ENCODE measurements at places on chromosomes 7 and 10. TPM values are rescaled to one million over a fixed set of nuclear protein-coding genes. Genes with fewer than 3 reads are reported as not detected.

Gene PVRIG
- 0.67 TPM for total RNA-seq

Gene LRGUK
- 0.95 TPM for total RNA-seq

Gene TMEM196
- total RNA-seq = 1.6 TPM

Gene SLC16A9
- 1.7 TPM for total RNA-seq

Gene BTBD16
- 0.14 TPM for total RNA-seq

Gene MYO3A
- 0.42 TPM for total RNA-seq

Gene SUN3
- not detected for total RNA-seq

Gene PON3
- total RNA-seq = 0.90 TPM

Gene SUN1
- 132 TPM for total RNA-seq

Gene EEPD1
- 9.7 TPM for total RNA-seq

DNA sequence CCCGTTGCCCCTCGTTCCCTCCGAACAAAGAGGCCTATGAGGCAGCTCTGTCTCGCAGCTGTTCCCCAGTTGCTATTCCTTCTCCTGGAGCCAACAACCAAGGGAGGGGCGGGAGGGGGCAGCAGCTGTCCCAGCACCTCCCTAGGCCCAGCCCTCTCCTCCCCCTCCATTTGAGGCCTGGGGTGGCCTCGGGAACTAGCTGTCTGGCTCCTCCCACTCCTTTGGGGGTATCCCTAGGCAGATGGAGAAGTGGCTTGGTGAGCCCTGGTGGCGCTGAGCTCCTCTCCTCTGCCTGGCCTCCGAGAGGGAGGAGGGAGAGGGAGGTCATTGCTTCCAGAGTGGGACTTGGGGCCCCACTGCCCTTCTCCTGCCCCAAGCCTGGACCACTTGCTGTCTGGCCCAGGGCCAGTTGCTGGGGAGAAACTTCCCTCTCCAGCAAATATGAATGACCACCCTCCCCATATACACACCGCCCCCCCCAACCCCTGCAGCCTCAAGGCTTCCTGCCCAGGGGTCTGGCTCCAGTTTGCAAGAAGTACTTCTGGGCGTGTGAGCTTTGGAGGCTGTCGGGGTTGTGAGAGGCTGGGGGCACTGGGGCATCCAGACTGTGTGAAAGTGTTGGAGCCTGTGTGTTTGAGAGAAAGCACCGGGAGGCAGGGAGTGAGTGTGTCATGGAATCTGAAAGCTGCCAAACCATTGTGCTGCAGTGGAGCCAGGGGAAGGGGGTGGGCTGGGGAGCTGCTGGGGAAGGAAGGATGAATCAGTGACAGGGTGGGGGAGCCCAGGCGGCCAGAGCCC is 3.1 kb downstream of the FLNC start:
- DNase-seq = peak; percentile 89

GRCh38 chr10:70918851-70919530 is 30.6 kb upstream of the PCBD1 start:
- DNase-seq = no peak

DNA sequence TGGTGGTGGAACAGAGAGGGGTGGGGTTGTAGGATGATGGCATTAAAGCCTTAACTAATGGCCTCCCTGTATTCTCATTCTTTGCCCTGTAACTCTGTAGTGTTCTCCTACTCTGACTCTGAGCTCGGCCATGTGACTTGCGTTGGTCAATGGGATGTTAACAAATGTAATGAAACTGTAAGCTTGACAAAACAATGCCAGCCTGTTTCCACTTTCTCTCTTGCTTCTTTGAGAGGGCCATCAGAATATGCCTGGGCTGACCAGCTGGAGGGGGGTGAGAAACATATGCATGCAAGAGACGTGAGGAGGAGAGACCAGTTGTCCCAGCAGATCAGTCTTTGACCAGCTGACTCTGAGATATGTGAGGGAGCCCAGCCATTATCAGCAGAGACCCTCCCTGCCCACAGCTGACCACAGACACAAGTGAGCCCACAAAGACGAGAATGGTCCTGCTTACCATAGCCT is 100.6 kb downstream of the ICA1 start:
- no peak for DNase-seq

DNA sequence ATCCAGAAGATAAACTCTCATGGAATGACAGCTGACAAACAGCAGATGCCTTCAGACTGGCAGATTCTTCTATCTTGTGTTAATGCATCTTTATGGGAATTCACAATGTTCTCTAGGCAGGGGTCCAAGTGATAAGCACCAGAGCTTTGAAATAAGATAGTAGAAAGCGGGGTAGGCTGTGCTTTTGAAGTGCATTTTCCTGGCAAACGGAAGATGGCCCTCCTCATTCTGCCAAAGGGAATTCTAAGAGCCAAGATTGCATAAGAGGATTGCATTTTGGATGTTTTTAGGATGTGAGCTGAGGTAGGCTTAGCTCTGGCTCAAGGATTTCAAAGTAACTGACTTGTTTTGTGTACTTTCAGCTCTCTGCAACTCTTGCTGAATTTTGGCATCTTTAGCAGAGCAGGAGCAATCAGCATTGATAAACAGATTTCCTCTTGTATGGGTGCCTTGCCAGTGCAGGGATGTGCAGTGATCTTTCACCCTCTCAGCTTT is 298.5 kb upstream of the KLF6 start:
- no peak for DNase-seq

GRCh38 chr10:73576178-73576889 is 14.8 kb downstream of the USP54 start:
- DNase-seq = no peak

DNA sequence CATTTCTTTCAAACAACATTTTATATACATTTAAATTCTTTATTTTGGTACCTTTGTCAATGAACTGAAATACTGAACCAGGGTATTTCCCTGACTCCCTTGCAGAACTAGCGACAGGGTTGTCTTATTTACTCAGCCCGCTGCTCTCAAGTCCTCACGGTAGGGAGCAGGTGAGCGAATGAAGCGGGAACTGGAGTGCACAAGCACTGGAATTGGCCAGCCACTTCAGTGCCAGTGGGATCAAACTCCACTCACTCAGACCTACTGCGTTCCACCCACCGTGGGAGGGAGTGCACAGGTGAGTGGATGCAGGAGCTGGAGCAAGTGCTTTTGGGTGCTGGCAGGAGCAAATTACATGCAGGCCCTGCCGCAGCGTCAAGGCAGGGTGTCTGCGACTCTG is 28.1 kb upstream of the NEUROD6 start:
- no peak for DNase-seq

GRCh38 chr7:28823582-28823981 is 134.5 kb downstream of the TRIL start:
- DNase-seq = no peak

DNA sequence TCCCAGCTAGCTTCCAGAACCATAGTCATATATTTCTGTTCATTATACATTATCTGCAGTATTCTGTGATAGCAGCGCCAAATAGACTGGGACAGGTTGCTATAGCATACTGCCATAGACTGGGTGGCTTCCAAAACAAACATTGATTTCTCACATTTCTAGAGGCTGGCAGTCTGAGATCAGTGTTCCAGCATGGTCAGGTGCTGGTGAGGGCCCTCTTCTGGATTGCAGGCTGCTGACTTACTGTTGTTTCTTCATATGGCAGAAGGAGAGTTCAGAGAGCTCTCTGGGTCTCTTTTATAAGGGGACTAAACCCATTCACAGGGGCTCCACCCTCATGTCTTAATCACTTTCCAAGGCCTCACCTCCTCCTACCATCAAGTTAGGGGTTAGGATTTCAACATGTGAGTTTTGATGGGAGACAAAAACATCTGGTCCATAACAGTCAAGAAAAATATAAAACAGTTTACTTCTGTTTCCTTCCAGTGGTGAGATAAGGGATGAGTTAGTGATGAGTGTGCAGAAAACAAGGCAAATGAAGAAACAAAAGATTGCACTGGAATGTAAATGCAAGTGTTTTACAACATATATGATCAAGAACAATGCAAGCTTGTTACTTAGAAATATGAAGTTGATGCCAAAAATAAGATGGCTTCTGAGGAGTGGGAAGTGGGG is 399.0 kb upstream of the C7orf33 start:
- no peak for DNase-seq

- no peak for DNase-seq
Measured at GRCh38 chr10:32372000-32372875, 25.3 kb upstream of the EPC1 start.

- no peak for DNase-seq
Measured at GRCh38 chr10:47457826-47458225, 26.1 kb downstream of the ANXA8 start.

- DNase-seq = no peak
Measured at GRCh38 chr7:15720849-15721471, 34.5 kb upstream of the MEOX2 start.

GRCh38 chr7:130490888-130491804 is 739 bp upstream of the MEST start:
- peak; percentile 84 for DNase-seq

- DNase-seq = peak; percentile 55
Measured at GRCh38 chr7:4707980-4708411, 25.9 kb downstream of the FOXK1 start.

DNA sequence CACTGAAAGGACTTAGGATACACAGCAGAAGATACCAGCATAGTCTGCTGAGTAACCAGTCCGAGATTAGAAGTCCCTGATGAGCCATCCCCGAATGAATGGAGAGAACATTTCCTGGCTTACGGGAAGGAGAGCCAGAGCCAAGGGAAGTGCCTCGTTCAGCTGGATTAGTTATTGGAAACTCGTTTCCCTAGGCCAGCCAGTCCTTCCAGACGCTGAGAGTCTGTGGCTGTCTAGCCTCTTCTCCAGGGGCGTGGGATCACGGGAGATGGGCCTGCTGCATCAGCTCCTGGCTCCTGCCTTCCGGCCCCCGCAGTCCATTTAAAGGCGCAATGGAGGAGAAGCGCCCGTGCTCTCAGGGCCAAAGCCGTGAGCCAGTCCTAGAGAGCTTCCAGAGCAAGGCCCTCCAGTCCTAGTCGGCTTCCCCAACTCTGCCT is 712.8 kb downstream of the PARD3 start:
- DNase-seq = peak; percentile 94

- no peak for DNase-seq
Measured at GRCh38 chr7:2154121-2154520, 78.6 kb downstream of the MAD1L1 start.

DNA sequence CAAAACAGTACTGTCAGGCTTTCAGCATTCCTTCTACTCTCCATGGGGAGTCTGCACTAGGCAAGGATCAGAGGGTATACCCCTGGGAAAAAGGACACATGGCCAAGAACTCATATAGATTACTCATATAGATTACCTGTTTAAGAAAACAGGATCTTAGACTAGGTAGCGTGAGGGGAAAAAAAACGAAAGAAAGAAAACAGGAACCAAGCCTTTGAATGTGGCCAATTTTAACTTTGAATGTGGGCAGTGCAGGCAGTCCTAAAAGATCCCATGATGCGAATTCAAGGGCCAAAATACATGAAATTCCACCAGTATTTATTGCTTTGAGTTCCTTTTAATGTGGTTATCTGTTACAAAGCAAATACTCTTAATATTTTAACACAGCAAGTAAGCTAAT is 108.6 kb upstream of the TAC1 start:
- no peak for DNase-seq

- DNase-seq = no peak
Measured at GRCh38 chr10:63421591-63421990, 44.2 kb downstream of the JMJD1C start.

DNA sequence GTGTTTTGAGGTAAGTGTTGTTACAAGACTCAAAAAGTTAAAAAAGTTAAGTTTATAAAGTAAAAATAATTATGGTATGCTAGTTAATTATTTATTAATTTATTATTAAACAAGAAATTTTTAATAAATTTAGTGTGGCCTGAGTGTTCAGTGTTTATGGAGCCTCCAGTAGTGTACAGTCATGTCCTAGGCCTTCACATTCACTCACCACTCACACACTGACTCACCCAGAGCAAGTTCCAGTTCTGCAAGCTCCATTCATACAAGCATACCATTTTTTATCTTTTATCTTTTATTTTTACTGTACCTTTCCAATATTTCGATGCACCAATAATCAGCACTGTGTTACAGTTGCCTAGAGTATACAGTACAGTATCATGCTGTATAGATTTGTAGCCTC is 381.2 kb upstream of the MGMT start:
- no peak for DNase-seq

- no peak for DNase-seq
Measured at GRCh38 chr7:27145165-27145913, 1.9 kb upstream of the HOXA5 start.

- DNase-seq = no peak
Measured at GRCh38 chr7:108535744-108536143, 9.8 kb upstream of the PNPLA8 start.

DNA sequence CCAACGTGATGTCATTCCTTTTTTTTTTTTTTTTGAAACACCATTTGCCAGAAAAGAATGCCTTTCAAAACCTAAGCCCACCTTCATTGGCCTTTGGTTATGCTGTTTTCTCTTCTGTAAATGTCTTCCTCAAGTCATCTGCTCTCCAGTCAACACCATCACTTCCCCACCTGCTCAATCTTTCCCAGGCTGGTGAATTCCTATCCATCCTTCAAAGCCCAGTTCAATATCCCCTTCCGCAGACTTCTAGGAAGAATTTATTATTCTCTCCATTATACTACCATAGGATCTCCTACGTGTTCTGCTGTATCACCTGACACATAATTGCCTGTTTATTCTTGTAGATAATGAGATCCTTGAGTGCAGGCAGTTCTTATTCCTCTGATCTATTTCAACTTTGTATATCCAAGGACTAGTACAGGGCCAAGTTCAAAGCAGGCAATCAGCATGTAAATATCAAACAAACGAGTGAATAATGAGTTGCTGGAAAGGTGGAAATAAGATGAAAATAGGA is 73.5 kb upstream of the PRR15 start:
- DNase-seq = no peak

DNA sequence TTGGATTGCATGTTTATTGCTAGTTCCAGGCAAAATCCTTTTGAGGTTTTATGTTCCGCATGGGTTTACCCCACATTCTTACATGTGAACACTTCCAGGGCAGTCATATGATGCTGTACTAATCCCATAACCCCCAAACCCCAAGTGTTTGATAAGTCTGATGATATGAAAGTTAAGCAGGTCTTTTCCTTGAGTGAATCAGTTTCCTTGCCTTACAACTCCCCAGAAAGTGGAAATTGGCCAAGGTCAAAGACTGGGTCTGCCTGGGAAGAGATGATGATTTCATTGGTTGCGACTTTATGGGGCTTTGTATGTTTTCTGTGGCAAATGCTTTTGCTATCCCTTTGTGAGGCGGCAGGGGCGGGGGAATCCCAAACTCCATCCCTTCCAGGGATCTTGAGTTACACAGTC is 24.7 kb downstream of the AFAP1L2 start:
- DNase-seq = no peak

GRCh38 chr7:44470135-44470479 is 20.4 kb downstream of the NUDCD3 start:
- DNase-seq = no peak
